ENCODE measurements at places on chromosomes 16 and 17.
A peak's percentile ranks its signal among the peaks of the same experiment; 100 is the strongest.

DNA sequence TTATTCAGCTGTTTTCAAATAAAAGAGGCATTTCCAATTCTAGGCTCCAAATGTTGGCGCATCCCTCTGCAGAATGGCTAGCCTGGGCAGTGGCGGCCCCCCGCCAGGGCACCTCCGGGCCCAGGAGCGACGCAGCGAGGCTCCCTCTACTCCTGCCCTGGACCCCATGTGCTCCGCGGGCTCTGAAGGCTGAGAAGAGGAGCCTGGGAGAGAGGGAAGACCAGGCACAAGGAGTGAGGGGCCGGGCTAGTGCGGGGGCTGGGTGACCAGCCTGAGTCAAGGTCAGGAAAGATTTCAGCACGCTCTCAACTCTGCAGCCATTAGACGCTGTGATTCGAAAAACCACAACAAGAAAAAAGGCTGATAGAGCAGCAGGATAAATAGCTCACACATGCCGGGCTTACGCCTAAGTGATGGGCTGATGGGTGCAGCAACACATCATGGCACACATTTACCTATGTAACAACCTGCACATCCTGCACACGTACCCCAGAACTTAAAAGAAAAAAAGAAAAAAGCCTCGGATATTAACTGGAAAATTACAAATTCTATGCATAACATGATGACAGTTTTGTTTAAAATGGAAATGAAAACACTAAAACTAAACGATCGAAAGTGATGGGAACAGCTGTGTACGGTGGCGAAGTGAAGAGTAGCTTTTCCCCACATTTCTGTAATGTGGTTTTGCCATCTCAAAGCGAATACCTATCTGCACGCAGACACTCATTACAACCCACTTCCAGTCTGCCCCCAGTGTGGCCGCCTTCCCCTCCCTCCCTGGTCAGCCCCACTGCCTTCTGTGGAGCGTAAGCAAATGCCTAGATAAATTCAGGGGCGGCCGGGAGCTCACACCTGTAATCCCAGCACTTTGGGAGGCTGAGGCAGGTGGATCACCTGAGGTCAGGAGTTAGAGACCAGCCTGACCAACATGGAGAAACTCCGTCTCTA, 44.4 kb downstream of the MAP1LC3B start:
- no peak for DNase-seq

DNA sequence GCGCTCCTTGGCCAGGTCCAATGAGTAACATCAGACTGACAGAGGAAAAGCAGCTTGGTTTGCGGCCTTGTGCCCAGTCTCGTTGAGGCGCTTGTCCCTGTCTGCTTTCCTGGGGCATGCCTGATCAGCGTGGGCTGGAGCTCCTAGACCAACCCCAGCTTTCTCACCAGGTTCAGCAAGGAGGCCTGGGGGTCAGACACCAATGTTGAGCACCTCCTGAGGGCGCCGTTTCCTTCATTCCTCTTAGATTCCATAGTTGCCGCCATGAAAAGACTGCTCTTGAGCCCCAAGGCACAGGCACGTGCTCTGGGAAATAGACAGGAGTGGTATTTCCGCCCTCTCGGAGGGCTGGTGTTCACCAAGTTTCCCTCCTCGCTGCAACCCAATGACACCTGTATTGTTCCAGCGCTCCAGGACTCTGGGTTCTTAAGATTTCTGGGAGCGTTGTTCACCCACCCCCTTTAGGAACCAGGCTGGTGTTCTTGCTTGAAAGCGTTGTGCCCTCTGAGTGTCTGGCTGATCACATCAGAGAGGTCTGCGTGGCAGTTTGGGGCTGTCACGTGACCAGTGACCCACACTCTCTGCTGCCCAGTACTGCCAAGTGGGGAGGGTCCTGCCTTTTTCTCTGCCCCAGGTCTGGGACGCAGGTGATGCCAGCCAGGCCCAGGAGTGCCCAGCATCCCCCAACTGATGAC, 18.0 kb downstream of the KCTD2 start:
- DNase-seq, result no peak

DNA sequence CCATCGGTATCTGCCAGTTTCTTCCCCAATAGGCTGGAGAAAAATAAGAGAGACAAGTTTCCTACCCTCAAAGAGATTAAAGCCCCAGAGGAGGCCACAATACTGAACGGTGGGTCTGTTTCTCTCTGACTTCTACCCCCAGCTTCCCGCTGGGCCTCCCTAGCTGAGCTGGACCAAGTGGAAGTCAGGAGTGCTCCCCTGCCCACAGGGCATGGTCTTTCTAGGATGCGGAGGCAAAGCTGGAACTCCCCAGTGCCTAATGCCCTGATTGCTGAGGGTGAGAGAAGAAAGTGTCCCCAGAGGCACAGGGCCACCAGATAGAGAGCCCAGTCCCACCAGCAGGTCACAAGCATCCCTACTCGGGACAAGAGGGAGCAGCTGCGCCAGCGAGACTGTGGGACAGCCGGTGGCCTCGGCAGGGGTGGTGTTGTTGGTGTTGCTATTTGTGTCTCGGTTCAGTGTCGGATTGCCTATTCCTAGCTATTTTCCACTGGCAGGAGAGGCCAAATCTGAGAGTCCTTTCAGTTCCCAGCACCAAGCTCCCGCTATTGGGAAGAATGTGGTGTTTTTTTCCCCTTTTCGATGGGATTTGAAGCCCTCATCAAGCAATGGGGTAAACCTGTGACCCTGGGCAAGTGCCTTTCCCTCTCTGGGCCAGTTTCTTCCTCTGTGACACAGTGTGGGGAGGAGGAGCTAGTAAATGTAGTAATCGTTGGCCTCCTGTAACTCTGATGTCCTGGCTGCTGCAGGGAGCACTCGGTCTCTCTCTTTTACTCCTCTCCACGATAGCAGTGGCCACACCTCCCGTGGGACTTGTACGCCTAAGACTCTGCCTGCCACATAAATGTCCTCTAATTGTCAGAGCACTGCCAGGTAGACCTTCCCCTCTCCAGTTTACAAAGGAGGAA, 22.5 kb upstream of the TBX2 start:
- no peak for DNase-seq

DNA sequence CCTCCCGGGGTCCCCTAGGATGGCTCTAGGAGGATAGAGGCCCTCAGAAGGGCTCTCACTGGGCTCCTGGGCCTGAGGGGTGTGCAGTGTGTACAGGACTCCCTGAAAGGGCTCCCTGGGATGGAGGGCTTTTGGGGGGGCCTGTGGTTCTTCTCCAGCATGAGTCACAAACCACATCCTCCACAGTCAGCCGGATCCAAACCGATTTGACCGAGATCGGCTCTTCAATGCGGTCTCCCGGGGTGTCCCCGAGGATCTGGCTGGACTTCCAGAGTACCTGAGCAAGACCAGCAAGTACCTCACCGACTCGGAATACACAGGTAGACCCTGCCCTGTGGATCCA, 4.5 kb downstream of the TRPV2 start:
- peak; percentile 43 for DNase-seq

DNA sequence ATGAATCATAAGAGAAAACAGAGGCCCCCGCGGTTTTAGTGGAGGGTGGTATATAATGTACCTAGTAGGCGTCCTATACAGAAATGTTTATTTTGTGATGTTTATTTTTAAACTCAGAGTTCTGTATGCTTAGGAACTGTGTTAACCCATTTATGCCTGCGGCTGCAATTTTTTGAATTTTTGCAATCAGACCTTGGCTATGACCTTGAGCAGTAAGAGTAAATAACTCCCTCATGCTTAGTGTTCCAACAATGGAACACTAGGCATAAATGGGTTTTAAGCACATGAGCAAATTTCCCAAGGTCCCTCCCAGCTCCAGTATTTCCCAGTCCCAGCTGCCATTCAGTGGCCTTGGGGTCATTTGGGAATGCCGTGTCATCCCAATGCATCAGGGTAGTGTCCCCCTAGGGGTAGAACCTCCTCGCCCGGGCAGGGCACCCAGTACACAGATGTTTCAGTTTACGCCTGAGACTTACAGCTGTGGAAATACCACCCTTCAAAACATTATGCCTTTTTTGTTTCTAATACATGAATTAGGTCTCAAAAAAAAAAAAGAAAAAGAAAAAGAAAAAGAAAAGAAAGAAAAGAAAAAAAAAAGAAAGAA, 605.8 kb upstream of the CDH11 start:
- no peak for DNase-seq

DNA sequence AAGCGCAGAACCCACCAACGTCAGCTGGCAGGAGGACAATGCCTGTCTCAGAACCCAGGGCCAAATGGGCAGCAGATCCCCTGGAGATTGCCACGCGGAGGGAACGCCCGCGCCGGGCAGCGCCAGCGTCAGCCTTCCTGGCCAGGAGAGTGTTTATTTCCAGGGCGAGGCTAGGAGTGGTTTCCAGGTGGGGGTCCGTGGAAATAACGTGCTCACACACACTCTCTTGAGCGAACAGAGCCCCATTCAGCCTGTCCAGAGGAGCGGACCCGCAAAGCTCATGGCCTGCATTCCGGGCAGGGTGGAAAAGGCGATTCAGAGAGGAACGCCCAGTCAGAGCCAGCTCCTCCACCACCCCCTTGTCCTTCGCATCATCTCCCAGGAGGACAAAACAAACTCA, 40.3 kb downstream of the SDK2 start:
- no peak for DNase-seq

- no peak for DNase-seq
Measured at GRCh38 chr17:50953831-50954601, 87.9 kb upstream of the TOB1 start.

- DNase-seq, result peak; percentile 72
Measured at GRCh38 chr17:41648411-41649195, 24.2 kb upstream of the KRT17 start.

DNA sequence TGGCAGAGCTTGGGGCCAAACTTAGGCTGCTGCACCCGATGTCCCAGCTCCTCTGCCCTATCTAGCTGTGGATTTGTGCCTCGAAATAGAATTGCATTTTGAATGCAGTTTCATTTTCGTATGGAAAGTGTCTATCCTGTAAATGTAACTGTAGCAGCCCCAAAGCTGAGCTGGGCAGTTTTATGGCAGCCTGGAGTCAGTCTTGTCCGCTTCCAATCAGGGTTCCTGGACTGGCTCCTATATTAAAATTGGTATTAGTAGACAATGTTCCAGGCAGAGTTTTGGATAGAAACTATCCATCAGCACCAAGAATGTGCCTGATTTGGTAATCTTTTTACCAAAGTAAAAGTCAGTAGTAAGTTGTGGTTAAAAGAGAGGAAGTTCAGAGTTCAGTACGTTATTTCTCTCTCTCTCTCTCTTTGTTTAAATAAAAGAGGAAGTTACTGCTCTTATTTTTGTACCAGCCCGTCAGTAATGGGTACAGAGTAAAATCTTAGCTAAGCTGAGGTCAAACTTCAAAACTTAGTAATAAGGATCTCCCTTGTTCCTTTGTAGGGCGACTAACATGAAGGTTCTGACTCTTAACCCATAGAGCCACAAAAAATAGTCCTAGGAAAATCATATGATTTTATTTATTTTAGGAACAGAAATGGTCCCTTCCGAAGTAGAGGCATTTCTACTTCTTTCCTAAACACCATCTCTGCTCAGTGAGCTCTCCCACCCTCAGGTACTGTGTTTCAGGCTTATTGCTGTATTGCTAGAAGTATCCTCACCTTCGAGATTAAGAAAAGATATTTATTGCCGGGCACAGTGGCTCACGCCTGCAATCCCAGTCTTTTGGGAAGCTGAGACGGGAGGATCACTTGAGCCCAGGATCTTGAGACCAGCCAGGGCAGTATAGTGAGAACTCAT, 28.0 kb downstream of the PRKCB start:
- DNase-seq, result no peak

- no peak for DNase-seq
Measured at GRCh38 chr17:4607773-4608187, 23.5 kb downstream of the SMTNL2 start.

GRCh38 chr17:75774991-75775668, 9.5 kb upstream of the UNK start:
- no peak for DNase-seq

- DNase-seq, result no peak
Measured at GRCh38 chr17:70791748-70792443, 622.6 kb downstream of the KCNJ2 start.

DNA sequence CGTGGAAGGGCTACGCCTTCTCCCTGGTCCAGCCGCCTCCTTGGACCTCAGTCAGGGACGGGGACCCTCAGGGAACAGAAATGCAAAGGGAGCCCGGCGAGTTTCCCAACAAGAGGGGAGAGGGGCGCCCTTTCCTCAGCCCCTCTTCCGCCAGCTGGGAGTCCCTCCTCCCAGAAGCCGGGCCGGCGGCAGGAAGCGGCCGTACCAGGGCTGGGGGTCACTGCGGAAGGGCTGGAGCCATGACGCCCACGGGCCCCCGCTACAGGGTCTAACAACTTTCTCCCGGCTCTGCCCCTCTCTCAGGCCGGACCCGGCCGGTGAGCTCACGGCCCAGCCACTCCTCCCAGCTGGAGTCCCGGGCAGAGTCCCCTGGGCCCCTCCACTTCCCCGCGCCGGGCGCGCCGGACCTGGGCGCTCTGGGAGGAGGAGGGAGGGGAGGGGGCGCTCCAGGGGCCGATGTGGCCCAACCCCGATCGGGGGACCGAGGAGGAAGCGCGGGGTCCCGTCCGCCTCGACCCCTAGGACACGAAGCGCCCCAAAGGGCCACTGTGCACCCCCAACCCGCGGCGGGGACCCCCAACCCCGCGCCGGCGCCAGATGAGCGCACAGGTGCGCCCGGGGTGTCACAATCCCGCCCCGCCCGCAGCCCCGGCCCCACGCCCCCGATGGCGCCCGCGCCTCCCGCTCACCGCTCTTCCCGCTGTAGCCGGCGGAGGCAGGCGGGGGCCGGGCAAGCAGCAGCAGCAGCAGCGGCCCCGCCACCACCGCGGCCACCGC, 578 bp downstream of the PGAP6 start:
- no peak for DNase-seq

- DNase-seq, result no peak
Measured at GRCh38 chr16:8798174-8798527, 512 bp downstream of the PMM2 start.

DNA sequence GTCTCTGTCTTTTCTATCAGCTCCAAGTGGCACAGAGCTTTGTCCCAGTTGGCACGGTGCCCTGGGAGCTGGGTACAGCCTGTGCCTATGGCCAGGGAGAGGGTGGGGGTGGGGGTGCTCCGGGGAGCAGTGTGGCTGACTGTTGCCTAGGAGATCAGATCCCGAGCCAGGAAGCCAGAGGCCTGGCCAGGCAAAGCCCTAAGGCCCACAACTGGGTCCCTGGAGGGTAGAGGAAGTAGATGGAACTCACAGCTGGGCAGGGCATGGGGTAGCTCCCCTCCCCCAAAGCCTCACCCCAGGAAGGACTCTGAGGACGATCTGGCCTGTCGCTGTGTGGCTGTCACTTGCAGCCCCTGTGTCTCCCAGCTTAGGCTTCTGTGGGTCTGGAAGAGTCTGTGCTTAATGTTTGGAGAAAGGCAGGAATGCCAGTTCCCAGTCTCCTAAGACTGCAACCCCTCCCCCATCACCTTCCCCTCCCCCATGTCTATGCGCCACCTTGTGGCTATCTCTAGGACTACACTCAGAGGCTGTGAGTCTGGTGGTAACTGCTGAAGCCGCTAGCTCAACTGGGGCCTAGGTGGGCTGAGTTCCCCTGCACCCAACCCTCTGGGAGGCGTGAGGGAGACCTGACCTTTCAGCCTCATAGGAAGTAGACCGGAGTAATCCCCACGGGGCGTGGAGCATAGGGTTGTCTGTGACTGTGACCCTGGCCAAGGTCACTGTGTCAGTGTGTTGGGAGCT, 12.6 kb downstream of the THRA start:
- DNase-seq, result peak; percentile 52

- no peak for DNase-seq
Measured at GRCh38 chr17:45848868-45849535, 4.3 kb downstream of the SPPL2C start.
